ENCODE measurements at places on chromosomes 2 and 18.
A peak's percentile ranks its signal among the peaks of the same experiment; 100 is the strongest.

DNA sequence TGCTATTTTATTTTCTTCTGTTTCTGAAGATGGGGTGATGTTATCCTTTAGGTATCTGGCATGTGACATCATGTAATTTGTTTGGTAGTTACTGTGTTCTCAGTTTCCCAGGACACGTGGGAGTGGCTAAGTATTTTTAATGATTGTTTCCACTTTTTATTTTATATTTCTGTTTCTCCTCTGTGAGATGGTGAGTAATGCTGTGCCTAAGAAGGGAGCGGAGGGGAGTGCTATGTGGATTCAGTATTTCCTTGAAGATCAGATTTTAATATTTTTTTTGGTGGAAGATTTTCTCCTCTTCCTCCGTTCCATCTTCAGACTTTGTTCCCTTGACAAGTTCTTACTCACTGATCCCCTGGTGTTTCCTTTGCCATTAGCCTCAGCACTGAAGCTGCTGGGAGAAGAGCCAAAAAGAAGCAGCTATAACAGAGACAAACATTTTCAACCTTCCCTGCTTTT is 180.0 kb upstream of the MMADHC start:
- ATAC-seq, result no peak

DNA sequence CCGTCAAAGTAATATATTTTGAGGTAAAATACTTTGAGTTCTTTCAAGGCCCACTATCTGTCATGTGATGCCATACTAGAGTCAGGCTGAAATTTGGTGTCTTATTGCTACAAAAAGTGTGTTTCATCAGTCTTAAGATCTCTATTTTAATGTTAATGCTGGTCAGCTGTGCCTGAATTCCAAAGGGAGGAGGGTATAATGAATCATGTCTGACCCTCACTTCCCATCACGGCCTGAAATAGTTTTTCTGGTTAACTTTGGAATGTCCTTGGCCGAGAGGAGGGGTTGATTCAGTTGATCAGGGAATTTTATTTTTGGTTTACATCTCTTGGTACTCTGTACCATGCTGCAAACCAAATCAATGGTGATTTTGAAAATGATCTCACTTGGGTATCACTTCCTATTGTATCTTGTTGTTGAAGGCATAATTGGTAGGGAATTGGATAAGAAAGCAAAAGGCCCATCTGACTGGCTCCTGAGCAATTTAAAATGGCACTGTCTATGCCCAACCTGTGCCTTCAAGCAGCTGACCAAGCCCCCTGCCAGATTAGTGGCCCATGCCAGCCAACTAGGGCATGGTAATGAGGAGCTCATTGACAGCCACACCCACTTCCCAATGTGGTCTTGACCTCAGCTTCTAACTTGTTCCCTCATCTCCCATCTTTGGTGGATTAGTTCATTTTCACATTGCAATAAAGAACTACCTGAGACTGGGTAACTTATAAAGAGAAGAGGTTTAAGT is 6.1 kb upstream of the SLC35F5 start:
- ATAC-seq, result no peak

GRCh38 chr18:3623769-3624545 is 174.0 kb downstream of the TGIF1 start:
- ATAC-seq, result peak; percentile 71

DNA sequence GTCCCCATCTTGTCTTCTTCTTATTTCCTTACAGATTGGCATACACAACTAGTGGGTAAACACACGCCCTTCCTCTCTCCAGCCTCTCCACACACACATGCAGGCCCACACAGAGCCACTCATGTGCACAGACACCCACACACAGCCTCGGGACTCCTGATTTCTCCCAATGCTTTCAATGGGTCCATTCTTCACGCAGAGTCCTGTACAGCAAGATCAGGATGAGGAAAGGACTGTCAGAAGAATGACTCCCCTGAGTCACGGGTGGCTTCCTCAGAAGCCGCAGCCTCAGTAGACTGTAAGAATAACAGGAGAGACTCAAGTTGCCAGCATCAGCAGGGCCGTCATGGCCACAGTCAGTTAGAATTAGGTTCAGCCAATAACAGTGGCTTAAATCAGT is 109.1 kb upstream of the GLI2 start:
- ATAC-seq, result no peak

GRCh38 chr2:118417406-118418120 is 329.3 kb downstream of the INSIG2 start:
- no peak for ATAC-seq

DNA sequence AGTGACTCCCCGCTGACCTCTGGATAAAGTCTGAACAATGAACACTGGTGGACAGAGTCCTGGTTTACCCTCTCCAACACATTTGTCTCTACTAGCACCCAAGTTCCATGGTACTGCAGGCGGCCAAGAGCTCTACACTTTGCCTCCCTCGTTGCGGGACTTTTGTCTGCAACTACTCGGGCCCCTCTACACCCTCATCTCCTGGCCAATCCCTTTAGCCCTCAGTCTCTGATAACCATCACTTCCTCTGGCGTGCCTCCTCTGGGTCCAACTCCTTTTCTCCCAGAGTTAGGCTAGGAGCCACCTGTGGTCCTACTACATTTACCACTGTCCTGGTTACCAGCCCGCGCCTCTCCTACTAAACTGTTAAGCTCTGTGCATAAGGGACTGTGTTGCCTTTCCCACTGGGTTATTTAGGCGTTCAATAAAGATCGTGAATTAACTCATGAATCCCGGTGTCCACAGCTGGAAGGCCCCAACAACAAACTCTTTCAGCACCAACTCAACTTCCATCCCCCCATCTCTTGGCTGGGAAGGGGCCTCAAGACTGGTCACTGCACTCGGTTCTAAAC is 757 bp downstream of the HDHD2 start:
- no peak for ATAC-seq

GRCh38 chr18:8277270-8277669 is 332.0 kb upstream of the RAB12 start:
- no peak for ATAC-seq

- ATAC-seq, result no peak
Observed at GRCh38 chr2:234980451-234981187, 28.8 kb downstream of the SH3BP4 start.

- ATAC-seq, result no peak
Observed at GRCh38 chr2:138274421-138275291, 226.9 kb upstream of the SPOPL start.

DNA sequence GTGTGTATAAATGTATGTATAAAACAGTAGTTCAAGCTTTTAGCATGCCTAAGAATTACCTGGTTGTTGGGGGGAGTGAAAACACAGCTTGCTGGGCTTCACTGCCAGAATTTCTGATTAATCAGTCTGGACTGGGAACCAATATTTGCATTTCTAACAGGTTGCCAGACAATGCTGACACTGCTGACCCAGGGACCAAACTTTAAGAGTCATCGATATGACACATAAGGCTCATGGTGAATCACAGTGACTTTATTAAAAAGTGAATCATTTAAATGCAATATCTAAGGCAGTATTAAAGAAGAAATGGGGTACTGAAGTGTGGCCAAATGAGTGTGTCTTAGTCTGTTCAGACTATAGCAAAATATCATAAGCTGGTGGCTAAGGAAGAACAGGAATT is 195.9 kb upstream of the DTNA start:
- no peak for ATAC-seq

DNA sequence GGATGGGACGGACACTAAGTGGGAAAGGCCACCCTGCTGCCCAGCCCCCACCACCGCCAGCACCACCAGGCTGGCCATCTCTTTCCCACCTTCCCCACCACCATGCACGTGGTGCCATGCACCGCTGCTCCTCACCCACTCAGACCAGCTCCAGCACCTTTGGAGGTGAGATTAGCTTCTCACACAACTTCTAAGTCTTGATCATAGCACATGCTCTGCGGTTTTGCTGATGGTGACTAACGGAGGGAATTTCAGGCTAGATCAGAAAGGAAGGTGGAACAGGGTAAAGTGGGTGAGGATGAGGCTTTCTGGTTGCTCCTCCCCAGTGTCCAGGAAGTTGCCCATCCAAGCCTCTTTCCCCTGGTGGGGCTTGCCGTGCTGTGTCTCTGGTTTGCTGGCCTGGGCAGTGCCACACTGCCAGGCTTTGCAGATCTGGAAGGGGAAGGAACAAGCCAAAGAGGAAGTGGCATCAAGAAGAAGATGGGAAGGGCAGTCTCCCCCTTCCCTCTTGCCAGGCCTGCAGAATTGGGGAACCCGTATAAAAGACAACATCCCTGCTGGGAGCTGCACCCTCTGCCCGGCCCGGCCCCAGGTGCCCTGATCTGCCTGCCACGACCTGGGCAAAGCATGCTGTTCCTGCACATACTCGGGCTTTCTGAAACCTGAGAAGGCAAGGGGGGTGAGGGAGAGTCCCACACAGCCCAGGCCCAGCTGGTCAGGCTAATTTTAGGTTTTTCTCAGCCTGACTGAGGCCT is 44.3 kb upstream of the CAB39 start:
- ATAC-seq, result peak; percentile 68

GRCh38 chr2:119766944-119767343 is 7.2 kb downstream of the PTPN4 start:
- ATAC-seq, result no peak

GRCh38 chr2:138596403-138596802 is 94.8 kb downstream of the SPOPL start:
- no peak for ATAC-seq

- no peak for ATAC-seq
Observed at GRCh38 chr2:85988175-85988913, 99.6 kb upstream of the ST3GAL5 start.

DNA sequence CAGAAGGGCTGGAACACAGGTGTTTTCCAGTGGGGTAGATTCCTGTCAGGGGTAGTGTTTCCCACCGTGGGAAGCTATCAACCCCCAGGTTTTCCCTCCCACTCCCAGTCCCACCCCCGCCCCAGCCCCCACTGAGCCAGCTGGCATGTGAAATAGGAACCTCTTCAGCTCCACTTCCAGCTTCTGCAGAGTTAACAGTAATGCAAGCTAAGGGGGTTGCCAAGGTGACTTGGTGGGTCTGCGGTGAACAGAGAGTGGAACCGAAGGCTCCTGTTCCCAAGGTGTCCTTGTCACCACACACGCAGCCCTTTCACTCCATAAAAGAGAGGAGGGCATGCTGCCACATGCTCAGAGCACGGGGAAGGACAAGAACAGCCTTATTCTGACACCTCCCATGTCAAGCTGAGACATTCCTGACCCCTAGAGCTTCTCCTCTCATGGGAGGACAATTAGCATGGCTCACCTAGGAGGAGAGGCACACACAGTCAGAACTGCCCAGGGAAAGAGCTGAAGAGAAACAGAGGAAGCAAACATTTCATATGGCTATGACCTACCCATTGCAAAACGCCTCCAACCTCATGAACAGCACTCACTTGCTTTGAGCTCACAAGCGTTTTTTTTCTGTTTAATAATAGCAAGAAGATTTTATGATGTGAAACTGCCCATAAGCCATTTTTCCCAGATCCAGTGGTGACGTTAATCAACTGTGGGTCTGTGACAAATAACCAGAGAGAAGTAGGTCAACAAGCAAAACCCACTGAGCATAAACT is 39.8 kb upstream of the TBC1D8 start:
- peak; percentile 12 for ATAC-seq

GRCh38 chr18:63975628-63976027 is 5.7 kb downstream of the SERPINB8 start:
- no peak for ATAC-seq

DNA sequence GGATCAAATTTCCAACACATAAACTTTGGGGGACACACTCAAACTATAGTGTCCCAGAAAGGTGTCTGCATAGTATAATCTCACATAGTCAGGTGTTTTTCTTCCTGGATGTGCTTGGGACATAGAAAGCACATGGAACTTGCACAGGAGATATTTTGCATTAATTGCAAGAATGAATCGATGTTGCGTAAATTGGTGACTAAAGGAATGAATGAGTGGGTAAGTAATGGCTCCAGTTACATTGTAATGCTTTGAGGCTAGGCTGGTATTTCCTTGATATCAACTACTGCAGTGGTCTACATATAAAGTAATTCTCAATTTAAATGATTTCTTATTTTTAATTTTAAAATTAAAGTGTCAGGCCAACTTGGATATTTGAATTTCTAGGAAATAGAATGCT is 53.4 kb downstream of the SH3RF3 start:
- ATAC-seq, result no peak

DNA sequence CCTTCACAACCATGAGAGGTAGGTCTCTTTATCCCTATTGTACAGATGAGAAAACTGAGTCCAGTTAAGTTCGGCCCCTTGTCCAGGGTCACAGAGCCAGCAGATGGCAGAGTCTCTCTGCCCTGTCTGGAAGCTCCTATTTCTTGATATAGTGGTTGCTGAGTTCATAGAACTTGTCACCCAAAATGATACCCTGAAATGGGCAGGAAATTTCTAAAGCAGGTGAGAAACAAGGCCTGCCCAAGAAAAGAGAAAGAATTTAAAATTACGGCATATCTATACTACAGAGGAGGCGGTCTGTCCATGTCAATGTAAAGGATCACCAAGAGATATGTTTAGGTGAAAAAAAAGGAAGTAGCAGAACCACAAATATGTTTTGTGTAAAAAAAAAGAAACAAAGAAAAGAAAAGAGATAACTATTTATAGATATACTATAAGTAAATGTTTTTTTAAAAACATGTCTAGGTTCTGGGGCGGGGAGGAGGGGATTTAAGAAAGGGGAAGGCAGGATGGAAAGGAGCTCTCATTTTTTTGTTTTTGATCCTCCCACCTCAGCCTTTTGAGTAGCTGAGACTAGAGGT is 39.8 kb downstream of the MYO7B start:
- ATAC-seq, result no peak

DNA sequence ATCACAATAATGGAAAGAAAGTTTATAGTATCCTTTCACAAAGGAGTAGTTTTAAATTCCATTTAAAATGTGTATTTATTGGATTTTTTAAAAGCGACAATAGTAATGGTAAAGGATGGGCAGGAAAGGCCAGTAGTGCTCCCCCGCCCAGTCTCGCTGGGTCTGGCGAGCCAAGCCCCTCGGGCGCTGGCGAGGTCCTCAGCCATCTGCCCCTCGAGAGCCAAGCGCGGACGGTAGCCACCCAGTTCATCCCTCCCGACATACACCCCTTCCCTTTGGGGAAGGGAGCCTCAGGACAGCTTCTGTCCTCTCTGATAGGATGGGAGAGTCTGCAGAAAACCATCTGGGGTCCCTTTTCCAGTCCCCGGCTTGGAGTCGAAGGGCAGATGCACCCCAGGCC is 45.2 kb downstream of the BOLA3 start:
- no peak for ATAC-seq

DNA sequence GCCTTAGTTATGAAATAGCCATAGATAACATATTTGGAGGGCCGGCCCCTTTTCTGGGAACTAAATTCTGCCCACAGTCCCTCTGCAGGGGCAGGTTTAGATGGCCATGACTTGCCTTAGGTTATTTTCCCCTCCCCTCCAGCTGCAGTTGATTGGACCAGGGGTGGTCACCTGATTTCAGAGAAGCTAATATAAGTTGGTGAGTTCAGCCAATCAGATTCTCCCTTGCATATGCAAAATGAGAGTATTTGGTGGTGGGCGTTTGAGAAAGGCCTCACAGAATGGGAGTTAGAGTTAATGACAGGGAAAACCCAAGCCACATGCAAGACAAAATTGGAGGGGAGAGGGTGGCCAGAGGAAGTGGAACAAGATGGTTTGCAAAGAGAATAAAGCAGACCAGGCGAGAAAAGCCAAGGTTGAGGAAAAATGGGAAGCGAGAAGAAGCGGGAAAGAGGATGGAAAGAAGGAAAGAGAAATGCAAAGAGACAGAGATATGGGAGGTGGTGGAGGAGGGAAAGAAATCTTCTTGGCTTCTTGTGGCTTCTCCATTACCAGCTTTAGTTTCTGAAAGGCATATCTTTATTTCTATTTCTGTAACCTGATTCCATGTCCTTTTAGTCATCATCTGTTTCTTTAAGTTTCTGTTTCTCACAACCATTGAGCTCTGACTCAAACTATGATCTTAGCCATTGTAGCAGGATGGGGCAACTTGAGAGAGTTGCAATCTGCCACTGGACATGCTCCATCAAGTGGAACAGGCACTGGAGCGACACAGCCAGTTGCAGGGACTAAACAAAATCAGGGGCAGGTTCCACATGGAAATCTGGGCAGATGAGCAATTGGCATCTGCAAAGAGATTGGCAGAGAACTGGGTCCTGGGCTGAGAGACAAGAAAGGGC is 108.1 kb upstream of the SIX3 start:
- ATAC-seq, result peak; percentile 37

All from activated T-helper 17 cell treated with anti-CD3 and anti-CD28 coated beads, Interleukin-2, amount 50 U/mL, for 72 hours (primary cell).